ENCODE measurements at places on chromosomes 1 and 21. TPM values are rescaled to one million over a fixed set of nuclear protein-coding genes. Genes with fewer than 3 reads are reported as not detected.
A peak's percentile ranks its signal among the peaks of the same experiment; 100 is the strongest.

DNA sequence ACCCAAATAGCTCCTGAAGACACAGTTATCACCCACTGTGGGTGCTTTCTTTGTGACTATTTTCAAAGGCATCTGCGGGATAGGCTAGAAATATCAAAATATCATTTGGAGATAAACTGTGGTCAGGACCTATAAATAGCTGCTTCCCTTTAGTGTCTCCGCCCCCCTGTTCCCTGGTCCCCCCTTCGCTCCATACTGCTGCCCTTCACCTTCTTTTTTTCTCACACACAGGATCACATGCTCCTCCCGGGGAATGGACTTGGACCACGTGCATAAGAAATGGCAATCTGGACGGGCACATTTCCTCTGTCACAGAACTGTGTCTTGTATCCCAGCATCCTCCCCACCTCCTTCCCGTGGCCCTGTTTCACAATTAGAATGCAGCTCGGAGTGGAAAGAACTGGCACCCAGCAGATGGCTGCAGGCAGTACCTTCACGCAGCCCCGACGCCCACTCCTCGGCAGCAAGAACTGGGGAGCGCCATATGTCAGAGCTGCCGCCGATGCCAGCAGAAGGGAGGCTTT lies 68.8 kb upstream of the SSX2IP start:
- peak; percentile 30 for DNase-seq

DNA sequence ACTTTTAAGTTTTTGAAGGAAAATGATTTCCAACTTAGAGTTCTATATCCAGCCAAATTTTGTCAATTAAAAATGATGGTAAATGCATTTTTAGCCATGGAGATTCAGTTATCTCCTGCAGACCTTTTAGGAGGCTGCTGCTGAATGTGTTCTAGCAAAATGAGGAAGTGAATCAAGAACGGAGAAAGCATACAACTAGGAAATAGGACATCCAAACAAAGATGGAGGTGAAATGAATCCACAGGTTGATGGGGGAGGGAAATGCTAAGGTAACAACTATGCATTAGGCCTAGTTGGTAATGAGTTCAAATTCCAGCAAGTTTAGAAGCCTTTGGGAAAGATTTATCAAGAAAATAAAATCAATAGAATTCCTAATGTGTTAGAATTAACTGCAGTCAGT lies 80.5 kb downstream of the FNBP1L start:
- no peak for DNase-seq

- peak; percentile 41 for DNase-seq
Measured at GRCh38 chr1:220711056-220711809, 21.1 kb downstream of the C1orf115 start.

GRCh38 chr1:228378873-228379460 lies 27.7 kb downstream of the TRIM11 start:
- DNase-seq, result no peak

GRCh38 chr1:28507646-28508434 lies 2.0 kb downstream of the RCC1 start:
- no peak for DNase-seq

Gene TMEM234
- 20.8 TPM for total RNA-seq

Gene AMY2A
- 10,829 TPM for total RNA-seq

Gene DIO1
- total RNA-seq, result not detected

Data from body of pancreas (tissue), 4 donors.